ENCODE measurements at places on chromosomes 7 and 10.

GRCh38 chr7:116327752-116328151 is 117.4 kb downstream of the TES start:
- DNase-seq, result peak; percentile 36

- DNase-seq, result no peak
Observed at GRCh38 chr10:504121-504611, 185.3 kb downstream of the DIP2C start.

DNA sequence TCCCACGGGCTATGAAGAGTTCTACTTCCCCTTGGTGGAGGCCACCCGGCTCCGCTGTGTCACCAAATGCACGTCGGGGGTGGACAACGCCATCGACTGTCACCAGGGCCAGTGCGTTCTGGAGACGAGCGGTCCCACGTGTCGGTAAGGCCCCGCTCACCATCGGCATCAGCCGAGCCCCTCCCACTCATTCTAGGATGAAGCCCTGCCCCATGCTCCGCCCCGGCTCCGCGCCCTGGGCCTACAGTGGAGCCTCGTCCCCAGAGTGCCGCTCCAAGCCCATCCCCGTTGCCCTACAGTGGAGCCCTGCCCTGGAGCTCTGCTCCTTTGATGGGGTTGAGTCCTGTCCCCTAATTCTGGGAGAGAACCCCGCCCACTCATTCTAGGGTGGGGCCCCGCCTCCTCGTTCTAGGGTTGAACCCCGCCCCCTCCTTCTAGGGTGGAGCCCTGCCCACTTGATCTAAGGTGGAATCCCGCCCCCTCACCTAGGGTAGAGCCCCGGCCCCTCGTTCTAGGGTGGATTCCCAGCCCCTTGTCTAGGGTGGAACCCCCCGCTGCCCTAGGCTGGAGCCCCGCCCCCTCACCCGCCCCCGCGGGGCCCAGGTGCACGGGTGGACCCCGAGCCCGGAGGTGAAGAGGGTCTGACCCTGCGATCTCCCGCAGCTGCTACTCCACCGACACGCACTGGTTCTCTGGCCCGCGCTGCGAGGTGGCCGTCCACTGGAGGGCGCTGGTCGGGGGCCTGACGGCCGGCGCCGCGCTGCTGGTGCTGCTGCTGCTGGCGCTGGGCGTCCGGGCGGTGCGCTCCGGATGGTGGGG is 3.4 kb upstream of the MUC12 start:
- peak; percentile 69 for DNase-seq

- DNase-seq, result no peak
Observed at GRCh38 chr10:128855618-128856428, 611.2 kb upstream of the MGMT start.

DNA sequence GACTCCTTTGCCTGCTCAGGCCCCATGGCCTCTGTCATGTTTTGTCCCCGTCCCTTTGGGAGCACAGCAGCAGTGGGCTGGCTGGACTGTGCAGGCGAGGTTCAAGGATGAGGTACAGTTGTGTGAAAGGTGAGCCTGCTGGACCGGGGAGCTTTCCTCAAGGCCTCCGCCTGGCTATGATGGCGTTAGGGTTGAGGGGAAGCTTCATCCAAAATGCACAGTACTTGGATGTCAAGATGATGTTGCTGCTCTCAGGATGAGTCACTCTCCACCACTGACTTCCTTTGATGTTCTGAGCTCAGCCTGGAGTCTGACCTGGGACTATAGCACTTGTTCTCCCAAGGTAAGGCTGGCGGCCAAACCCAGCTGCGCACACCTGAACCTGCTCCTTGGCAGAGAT is 152.7 kb upstream of the SHH start:
- no peak for DNase-seq

DNA sequence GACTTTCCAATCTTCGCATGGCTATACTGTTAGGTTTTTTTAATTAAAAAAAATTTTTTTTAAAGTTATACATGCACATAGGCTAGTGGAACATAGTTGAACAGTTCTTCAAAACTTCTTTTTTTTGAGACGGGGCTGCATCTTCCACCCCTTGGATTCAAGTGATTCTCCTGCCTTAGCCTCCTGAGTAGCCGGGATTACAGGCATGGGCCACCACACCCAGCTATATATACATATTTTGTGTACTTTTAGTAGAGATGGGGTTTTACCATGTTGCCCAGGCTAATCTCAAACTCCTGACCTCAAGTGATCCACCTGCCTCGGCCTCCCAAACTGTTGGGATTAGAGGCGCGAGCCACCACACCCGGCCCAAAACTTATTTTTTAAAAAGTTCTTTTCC is 17.3 kb downstream of the ZNF777 start:
- no peak for DNase-seq

DNA sequence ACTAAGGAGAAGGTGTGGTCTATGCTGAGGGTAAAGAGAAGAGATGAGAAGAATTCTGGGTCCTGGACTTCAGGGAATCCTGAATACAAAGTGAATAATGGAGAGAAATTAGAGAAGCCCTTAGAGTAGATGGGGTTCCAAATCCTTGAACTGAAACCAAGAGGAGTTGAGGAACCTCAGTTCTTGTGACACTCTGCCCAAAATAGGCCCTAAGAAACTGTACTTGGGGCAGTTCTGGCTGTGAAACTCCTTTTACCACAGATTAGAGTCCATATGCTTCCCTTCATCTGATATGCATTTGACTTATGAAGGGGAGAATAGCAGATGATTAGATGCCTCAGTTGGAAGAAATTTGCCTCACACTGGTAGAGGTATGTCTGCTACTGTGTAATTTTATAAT is 19.0 kb downstream of the TES start:
- no peak for DNase-seq

- DNase-seq, result peak; percentile 100
Observed at GRCh38 chr7:2157473-2158279, 75.1 kb downstream of the MAD1L1 start.

DNA sequence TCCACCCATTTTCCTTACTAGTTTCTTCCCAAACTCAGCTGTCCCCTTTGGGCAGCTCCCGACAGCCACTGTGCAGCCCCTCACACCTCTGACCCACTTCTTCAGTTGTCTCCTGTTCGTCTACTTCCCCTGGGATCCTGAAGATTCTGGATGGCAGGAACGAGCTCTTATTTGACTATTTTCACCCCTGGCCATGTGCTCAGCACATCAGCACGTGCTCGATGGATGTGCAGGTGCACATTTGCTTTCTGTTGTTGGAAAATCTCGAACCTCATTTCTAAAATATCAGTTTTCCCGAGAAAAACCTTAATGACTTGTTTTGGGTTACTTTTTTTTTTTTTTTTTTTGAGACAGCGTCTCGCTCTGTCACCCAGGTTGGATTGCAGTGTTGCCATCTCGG is 31.8 kb upstream of the RBM33 start:
- DNase-seq, result no peak

DNA sequence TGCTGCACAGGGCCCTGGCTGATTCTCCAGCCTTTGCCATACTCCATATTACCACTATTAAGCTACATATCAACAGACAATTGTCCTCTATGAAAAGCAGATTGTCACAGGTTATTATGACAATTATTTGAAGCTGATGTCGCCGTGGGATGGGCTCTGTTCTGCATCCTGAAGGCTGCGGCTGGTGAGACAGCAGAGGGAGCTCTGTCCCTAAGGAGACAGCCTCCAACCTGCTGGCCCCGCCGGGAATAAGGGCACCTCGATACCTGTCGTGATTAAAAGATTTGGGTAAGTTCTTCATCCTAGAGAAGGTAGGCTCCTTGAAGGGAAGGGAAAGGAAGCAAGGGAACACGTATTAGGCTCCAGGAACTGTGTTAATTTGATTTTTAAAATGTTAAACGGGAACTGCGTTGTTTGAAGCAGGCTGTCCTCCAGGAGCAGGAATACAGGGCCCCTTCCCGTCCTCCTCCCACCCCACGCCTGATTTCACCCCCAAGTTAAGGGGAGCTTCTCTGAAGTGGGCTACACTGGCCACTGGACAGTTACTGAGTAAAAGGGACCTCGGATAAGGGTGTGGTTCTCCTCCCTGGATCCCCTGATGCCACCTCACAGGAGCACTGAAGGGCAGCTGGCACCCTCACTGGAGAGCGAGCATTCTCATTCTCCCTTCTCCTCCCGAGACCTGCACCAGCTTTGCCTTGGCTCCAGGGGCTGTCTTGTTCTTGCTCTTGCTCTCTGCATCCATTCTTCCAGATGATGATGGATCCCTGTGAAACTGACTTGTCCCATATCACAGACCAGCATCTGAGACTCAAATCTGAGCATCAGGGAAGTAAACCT is 11.8 kb upstream of the TIAL1 start:
- no peak for DNase-seq

DNA sequence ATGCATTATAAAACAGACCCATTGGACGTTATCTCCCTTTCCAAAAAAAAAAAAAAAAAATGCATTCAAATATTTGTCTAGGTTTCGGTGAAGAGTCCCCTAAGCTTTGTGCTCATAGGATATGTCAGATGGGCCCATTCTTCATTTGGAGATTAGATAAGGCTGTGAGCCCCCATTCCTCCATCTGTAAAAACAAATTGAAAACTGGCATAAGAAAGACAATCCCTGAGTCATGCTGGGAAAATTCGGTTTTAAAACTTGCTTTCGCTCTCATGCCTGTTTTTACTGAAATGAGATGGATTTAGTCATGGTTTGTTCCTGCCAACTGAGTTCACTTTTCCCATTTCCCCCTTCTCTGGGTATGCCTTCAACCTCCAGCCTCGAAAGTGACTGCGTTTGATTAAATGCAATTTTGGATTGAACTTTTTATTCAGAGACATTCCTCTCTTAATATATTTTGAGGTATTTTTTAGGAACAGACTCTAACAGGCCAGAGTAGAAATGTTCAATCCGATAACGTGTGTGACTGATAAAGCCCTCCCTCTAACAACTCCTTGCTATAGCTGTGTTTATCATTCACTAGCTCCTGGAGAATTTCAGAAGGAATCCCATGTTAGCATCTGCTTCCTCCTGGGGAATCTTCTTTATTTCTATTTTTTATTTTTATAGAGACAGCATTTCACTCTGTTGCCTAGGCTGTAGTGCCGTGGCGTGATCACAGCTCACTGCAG is 190.9 kb upstream of the LYZL2 start:
- no peak for DNase-seq

DNA sequence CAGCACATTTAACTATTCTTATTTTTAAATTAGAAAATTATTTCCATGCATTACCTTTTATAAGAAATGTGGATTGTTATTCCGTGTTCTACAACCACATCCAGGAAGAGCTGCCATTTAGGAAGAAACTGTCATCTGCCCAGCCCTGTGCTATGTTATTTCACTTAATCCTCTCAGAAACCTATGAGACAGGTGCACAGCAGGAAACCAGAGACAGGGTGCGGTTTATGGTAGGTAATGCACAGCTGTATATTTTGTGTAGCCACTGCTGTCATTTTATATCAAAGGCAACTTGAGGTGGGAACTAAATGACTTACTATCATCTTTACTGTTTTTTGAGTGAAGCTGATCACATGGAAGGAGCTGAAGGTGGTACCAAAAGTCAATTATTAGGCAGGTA is 232.3 kb downstream of the MAGI2 start:
- no peak for DNase-seq

DNA sequence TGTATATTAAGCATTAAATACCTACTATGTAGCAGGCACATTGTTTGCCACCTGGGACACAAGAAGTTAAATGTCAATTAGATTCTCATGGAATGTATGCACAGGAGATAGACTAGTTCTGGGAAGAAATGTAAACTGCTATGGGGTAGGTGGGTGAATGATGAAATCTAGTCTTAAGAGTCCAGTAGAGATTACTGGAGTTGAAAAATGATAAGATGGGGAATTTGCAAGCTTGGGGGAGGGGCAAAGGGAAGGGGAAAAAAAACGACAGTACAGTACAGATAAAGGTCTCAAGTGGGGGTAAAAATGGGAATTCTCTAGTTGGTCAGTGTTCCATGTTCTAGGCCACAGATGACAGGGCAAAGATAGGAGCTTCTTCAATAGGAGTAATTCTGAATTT is 94.4 kb downstream of the ATE1 start:
- no peak for DNase-seq

GRCh38 chr7:132307465-132307864 is 268.8 kb downstream of the PLXNA4 start:
- DNase-seq, result peak; percentile 26

GRCh38 chr7:129951226-129952085 is 1.3 kb downstream of the UBE2H start:
- no peak for DNase-seq

DNA sequence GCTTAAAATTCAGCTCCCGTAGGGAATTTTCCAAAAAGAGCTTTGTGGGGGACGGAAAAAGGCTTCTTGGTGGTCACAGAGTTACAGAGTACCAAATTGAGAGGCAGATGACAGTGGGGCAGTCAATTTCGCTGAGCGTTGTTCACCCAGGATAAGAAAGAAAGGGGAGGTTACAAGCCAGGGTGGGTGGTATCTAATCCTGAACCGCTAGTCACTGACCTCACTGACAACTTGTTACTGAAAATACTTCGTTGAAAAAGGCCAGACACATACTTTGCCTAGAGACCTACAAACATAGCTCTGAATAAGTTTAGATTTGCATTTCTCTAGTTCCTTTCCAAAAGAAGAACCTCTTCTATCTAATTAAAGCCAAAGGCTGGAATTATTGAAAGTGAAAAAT is at the start of gene CTNNA3:
CTNNA3 (minus strand) TSS at position 167 of the 400 bp plus-strand sequence.
- DNase-seq, result no peak

GRCh38 chr7:69599955-69600709 is 1.9 kb downstream of the AUTS2 start:
- DNase-seq, result no peak

DNA sequence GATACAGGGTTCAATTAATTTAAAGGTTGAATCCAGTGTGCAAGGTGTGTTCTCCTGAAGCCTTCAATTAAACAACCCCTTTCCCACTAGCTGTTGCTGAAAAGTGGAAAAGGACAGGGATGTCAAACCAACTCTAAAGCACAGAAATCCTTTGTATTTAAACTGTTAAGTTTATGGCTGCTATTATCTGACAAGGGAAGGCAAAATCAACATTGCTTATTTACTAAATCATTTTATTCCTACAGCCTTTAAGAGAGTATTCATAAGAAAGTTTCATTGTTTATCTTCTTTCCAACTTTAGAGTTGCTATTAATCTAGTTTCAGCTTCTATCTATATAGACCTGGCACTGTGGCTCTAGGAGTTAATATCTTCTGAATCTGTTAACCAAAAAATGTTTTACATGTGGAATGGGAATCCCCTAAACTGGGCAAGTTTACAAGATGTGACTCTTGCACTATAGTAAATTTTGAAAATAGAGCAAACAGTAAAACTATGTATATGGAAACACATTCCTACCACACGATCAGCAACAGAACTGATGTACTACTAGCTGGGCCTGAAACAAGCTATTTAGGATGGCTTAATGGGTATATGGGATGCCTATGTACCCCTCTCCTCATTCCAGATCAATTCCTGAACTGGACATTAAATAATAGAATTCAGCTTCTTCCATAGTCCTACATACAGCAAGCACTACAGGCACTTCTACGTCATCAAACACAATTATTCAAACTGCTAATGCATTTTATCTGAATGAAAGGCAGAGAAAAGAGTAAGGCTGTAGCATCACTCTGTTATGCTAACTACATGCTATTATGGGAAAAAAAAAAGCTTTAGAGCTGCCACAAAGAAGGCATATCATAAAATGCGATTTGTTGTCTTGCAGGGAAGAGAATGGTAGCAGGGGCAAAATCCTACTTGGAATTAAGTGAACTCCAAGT is 52.8 kb downstream of the CDK6 start:
- DNase-seq, result no peak

GRCh38 chr7:112665709-112666108 is 124.5 kb downstream of the TMEM168 start:
- DNase-seq, result no peak

All from H4 (cell line).